ENCODE measurements at places on chromosomes 16 and 17.

GRCh38 chr16:23802776-23803175 lies 33.0 kb upstream of the PRKCB start:
- no peak for DNase-seq

GRCh38 chr17:56603486-56604238 lies 10.2 kb downstream of the NOG start:
- no peak for DNase-seq

GRCh38 chr17:78779850-78780249 lies 2.2 kb downstream of the CYTH1 start:
- DNase-seq: no peak

- no peak for DNase-seq
Observed at GRCh38 chr16:2744711-2745110, 7.7 kb upstream of the SRRM2 start.

DNA sequence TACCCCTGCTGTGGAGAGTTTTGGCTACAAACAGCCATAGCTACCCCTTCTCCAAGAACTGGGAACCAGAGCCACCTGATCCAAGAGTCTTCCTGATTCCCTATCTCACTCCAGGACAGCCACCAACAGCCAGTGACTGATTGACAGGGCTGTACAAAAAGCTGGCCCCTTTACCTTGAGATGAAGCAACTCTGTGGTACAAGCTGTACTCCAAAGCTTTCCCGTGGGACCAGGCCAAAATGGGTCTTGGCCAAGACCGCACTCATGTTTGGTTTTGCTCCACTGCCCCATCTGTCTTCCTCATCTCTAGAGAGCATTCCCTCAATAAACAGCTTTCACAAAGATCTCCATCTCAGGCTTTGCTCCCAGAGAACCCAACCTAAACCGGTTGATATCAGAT lies 43.6 kb downstream of the RNF157 start:
- DNase-seq: no peak

GRCh38 chr17:879546-880442 lies 97.6 kb downstream of the MRM3 start:
- peak; percentile 90 for DNase-seq

DNA sequence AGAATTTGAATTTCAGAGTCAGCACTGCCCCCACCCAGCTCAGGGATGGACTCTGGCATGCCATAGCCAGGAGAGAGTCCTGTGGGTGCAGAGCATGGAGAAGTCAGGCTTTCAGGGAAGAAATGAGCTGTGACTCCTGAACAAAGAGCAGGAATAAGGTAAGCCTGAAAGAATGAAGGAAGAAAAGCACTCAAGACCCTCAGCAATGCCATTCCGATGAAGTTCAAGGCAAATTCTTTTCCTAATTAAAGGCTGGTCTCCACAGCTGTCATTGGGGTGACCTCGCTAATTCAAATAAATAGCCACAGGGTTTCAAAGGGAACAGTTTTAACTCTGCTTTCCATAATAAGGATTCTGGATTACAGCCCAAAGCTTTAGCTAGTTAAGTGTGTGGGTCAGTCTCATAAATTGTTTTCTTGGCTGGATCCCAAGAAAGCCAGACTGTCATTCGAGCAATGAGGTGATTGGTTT lies 31.7 kb downstream of the TOM1L2 start:
- DNase-seq: peak; percentile 23

DNA sequence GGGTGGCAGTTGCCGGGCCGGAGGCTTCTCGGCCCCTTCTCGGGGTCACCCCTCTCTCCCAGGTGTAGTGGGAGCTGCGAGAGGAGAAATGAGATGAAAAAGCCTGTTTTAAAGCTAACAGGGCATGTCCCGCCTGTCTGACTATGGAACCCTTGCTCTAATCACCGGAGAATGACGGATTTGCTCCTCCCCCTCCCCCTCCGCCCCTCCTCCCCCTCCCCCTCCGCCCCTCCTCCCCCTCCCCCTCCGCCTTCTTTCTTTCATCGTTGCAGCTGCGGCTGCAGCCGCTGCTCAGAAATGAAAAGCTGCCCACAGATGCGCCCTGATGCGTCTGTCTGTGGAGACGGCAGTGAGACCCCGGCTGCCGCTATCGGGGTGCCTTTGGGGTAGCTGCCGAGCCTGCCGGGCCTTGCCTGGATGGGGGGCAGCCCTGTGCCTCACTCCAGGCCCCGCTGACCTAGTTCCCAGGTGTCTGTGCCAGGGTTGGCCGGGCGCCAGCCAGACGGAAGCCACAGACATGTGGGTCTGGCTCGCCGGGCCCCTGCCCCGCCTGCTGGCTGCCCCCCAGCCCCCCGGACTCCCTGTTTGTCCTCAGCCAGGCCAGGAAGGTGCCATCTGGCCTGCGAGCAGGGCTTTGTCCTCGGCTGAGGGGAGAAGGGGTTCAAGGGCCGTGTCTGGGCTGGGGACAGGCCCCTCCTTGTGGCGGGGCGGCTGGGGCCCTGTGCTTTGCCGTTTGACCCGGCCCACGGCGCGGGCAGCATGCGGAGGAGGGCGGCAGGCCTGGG lies 37.7 kb downstream of the GINS2 start:
- DNase-seq: peak; percentile 66

GRCh38 chr16:89197033-89197632 lies 3.2 kb downstream of the SLC22A31 start:
- DNase-seq: no peak

GRCh38 chr17:15431196-15431595 lies 36.2 kb downstream of the CDRT4 start:
- DNase-seq: no peak

GRCh38 chr16:28917095-28917494 lies 7.9 kb downstream of the RABEP2 start:
- DNase-seq: no peak

GRCh38 chr16:86962913-86963312 lies 354.3 kb downstream of the C16orf95 start:
- no peak for DNase-seq

- DNase-seq: peak; percentile 96
Observed at GRCh38 chr17:48148029-48148770, 40.6 kb downstream of the SNX11 start.

Measured in NCI-H1092 treated with DMSO at 0.1 percent for 48 hours (cell line).